ENCODE measurements at places on chromosomes 2 and 18. TPM values are rescaled to one million over a fixed set of nuclear protein-coding genes. Genes with fewer than 3 reads are reported as not detected.
A peak's percentile ranks its signal among the peaks of the same experiment; 100 is the strongest.

DNA sequence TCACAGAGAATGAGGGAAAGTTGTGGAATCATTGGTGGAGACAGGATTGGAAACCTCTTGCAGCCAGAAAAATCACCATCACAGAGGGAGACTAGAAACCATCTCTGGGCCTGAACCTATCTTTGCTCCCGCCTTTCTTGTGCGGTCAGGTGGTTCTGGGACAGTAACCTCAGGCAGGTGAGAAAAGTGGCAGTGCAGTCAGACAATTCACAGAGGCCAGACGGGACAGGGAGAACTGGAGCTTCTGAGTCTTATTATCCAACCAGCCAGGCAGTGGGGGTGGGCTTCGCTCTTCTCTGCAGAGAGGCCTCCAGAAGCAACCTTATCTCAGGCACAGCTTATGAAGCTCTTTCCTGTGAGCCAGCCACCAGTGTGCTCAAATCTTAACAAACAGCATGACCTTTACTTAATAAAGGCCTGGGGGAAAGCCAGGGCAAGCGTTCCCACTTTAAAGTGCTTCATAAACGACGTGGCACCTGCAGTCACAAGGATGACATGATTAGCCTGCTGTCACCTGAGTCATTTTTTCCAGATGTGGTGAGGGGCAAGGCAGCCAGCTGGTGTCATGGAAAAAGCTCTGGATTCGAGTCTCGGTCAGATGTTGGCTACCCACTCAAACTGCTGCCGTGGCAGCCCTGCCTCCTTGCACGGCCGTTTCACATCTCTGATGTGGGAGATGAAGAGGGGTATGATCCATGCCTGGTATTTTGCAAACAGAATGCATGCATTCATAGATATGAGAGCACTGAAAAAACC is 109.7 kb downstream of the B3GNT2 start:
- H3K27me3 ChIP-seq = no peaks in the 10 kb centered on the region
- peaks cover 78% of the 10 kb centered on the region for H3K4me1 ChIP-seq
- H3K27ac ChIP-seq = peak overlapping the region; percentile 82
- DNase-seq = no peak

DNA sequence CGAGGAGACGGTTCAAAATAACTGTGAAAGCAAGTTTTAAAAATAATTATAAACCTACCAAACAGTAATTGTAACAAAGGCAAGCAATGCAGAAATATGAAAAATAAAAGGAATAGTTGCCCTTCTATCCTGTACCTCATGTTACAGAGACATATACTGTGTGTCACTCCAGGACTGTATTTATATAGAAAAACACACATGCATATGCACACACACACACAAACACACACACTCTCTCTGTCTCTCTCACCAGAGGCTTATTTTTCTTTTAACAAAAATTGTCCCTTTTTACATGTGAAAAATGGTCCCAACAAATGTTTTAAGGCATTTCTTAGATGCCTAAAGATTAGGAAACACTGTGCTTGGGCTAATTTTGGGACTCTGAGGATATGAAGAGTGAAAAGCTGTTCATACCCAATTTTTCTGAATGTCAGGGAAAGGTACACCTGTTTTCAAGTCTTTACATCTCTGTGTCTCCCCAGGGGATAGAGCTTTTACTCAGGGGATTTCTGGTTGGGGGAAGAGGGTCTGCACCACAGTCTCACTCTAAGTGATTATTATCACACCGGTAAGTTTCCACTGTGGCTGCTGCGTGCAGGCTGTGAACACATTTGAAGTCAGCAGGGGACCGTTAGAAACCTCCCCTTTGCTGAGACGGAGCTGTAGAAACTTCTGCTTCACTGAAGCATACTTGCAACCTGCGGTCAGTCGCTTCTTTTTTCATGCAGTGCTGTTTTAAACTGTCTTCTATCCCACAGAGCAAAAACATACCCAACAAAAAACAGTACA is 51.4 kb upstream of the SPAG16 start:
- H3K27me3 ChIP-seq = peaks cover 8% of the 10 kb centered on the region
- no peaks in the 10 kb centered on the region for H3K36me3 ChIP-seq
- no peak for DNase-seq
- H3K4me3 ChIP-seq = no peak overlapping the region

GRCh38 chr2:133411857-133412256 is 156.4 kb downstream of the NCKAP5 start:
- H3K27me3 ChIP-seq = no peaks in the 10 kb centered on the region
- no peak overlapping the region for H3K27ac ChIP-seq
- H3K4me3 ChIP-seq = no peak overlapping the region

GRCh38 chr2:21270708-21271122 is 146.9 kb downstream of the TDRD15 start:
- no peak for DNase-seq
- no peak overlapping the region for H3K27ac ChIP-seq
- no peaks in the 10 kb centered on the region for H3K27me3 ChIP-seq
- no peak overlapping the region for H3K4me3 ChIP-seq
- no peaks in the 10 kb centered on the region for H3K36me3 ChIP-seq

GRCh38 chr2:120219766-120220165 is 3.4 kb downstream of the TMEM185B start:
- H3K27ac ChIP-seq = no peak overlapping the region
- DNase-seq = peak; percentile 8
- H3K27me3 ChIP-seq = no peaks in the 10 kb centered on the region
- peaks cover 48% of the 10 kb centered on the region for H3K4me1 ChIP-seq
- H3K4me3 ChIP-seq = no peak overlapping the region

Gene ANXA4
- 107 TPM for total RNA-seq

DNA sequence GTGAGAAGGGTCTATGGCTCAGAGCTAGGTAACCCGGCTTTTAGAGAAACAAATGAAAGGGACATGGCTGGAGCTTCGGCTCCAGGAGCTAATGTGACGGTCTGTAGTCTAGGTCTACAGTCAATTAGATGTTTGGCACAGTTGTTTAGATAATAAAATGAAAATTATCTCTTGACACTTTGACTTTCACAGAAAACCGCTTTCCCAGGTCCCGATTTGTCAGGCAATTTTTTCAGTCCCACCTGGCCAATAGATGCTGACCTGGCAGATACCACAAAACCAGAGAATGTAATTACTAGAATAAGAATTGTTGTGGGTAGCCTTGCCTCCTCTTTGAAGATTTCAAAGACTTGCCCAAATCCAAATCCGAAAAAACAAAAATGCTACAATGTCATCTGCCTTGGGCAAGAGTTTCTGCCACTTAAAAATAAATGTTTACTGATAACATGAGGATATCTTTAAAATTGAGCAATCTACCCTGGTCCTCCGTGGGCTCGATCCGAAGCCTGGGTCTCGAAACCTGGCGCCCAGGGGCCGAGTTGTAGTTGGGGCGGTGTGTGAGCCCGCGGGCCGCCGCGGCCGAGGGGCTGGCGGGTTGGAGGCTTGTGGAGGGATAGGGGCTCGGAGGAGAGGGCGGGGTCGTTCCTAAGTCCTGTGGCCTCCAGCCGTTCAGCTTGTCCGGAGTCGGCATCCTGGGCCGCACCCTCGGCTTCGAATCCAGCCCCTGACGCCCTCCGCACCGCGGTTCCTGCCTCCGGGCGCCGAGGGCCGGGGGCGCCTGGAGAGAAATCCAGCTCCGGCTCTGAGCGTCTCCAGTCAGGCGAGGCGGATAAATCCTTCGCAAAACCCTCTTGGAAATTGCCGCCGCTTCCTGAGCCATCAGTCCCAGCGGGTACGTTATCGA is 2.3 kb downstream of the EMX1 start:
- DNase-seq = peak; percentile 20
- H3K4me1 ChIP-seq = peaks cover 59% of the 10 kb centered on the region
- no peak overlapping the region for H3K27ac ChIP-seq
- no peaks in the 10 kb centered on the region for H3K36me3 ChIP-seq

Gene FBXO15
- total RNA-seq = not detected

GRCh38 chr2:3571284-3571683 is 3.8 kb upstream of the RPS7 start:
- no peak overlapping the region for H3K27ac ChIP-seq
- H3K36me3 ChIP-seq = peaks cover 4% of the 10 kb centered on the region
- H3K27me3 ChIP-seq = no peaks in the 10 kb centered on the region
- no peak overlapping the region for H3K4me3 ChIP-seq
- H3K4me1 ChIP-seq = peaks cover 10% of the 10 kb centered on the region
- no peak for DNase-seq

GRCh38 chr2:12856934-12857601 is 140.3 kb downstream of the TRIB2 start:
- no peaks in the 10 kb centered on the region for H3K27me3 ChIP-seq
- DNase-seq = no peak
- no peaks in the 10 kb centered on the region for H3K4me1 ChIP-seq

GRCh38 chr2:207683438-207683837 is 28.0 kb upstream of the CCNYL1 start:
- no peak overlapping the region for H3K4me3 ChIP-seq
- no peaks in the 10 kb centered on the region for H3K27me3 ChIP-seq
- H3K27ac ChIP-seq = no peak overlapping the region
- H3K36me3 ChIP-seq = no peaks in the 10 kb centered on the region

Gene UGT1A5
- total RNA-seq = not detected

DNA sequence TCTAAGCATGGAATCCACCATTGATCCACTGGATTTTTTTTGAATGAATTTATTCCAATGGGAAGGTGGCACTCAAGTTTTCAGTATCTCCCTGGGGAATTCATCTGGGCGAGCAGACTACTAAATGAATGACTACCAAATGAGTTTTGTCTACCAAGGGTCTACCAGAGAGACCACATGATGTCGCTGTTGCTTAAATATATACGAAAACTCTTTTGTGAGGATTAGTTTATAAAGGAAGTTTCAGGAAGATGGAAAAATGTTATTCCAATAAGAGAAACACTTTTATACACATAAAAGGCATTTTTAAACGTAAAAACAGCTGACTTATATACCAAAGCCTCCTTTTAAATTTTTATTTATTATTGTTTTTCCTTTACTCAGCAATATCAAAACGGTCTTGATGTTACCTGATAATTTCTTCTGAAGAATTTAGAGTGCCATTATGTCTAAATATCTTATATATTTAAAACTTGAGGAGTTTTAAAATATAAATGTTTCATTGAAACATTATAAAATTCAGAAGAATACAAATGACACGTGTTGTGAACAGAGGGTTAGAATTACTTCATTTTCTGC is 139.7 kb downstream of the HRH4 start:
- no peak overlapping the region for H3K27ac ChIP-seq
- H3K27me3 ChIP-seq = no peaks in the 10 kb centered on the region

Gene INHBB
- 2.2 TPM for total RNA-seq

Gene MAL
- total RNA-seq = 95.5 TPM

GRCh38 chr2:187656123-187656522 is 101.9 kb upstream of the TFPI start:
- H3K4me3 ChIP-seq = no peak overlapping the region
- no peaks in the 10 kb centered on the region for H3K27me3 ChIP-seq
- H3K27ac ChIP-seq = no peak overlapping the region
- no peak for DNase-seq
- H3K36me3 ChIP-seq = no peaks in the 10 kb centered on the region
- no peaks in the 10 kb centered on the region for H3K4me1 ChIP-seq

- no peaks in the 10 kb centered on the region for H3K27me3 ChIP-seq
- no peak overlapping the region for H3K4me3 ChIP-seq
- no peaks in the 10 kb centered on the region for H3K36me3 ChIP-seq
- H3K27ac ChIP-seq = no peak overlapping the region
Measured at GRCh38 chr2:109311771-109312170, 182.8 kb downstream of the SH3RF3 start.

- H3K27ac ChIP-seq = no peak overlapping the region
- no peaks in the 10 kb centered on the region for H3K27me3 ChIP-seq
- no peaks in the 10 kb centered on the region for H3K36me3 ChIP-seq
- peak; percentile 60 for DNase-seq
- H3K4me3 ChIP-seq = no peak overlapping the region
Measured at GRCh38 chr2:218798767-218799504, 17.0 kb downstream of the CYP27A1 start.

Gene COL6A3
- 138 TPM for total RNA-seq

Gene TMEM178A
- total RNA-seq = 4.5 TPM

Gene PROKR1
- not detected for total RNA-seq

DNA sequence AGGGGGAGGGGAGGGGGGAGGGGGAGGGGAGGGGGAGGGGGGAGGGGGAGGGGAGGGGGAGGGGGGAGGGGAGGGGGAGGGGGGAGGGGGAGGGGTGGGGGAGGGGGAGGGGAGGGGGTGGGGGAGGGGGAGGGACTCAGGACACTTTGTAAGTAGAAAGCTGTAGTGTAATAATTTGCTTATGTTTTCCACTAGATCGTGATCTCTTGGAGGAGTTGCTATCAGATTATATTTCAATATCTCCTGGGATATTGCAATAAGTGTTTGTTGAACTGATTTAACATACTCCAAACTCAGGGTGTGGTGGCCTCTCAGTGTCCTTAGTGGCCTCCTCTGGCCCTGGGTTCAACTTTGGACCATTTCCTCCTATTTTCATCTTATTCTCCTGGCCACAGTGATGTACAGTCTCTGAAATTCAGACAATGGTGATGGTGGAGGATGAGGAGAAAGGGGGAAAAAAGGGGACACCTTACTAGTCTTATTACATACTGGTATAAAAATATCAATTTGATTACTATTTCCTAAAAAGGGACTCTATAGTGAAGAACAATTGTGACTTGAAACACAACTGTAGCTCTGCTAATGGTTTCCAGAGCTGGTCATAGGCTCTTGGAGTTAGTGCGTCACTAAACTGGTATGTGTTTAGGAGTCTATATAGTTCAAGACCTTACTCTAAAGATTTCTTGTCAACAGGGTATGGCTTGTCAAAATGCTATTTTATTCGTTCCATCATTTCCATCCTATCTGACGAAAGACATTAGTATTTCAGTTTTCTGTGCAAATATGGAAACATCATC is 89.6 kb downstream of the DDX1 start:
- H3K27ac ChIP-seq = no peak overlapping the region
- no peaks in the 10 kb centered on the region for H3K27me3 ChIP-seq
- no peaks in the 10 kb centered on the region for H3K4me1 ChIP-seq
- DNase-seq = no peak

- no peaks in the 10 kb centered on the region for H3K27me3 ChIP-seq
- no peak for DNase-seq
- H3K4me3 ChIP-seq = no peak overlapping the region
- H3K27ac ChIP-seq = no peak overlapping the region
- no peaks in the 10 kb centered on the region for H3K36me3 ChIP-seq
Measured at GRCh38 chr2:7180638-7181370, 263.6 kb downstream of the RNF144A start.

Gene POTEF
- not detected for total RNA-seq

Gene DSC2
- total RNA-seq = 0.58 TPM
